ENCODE measurements at places on chromosomes 1 and 21.

DNA sequence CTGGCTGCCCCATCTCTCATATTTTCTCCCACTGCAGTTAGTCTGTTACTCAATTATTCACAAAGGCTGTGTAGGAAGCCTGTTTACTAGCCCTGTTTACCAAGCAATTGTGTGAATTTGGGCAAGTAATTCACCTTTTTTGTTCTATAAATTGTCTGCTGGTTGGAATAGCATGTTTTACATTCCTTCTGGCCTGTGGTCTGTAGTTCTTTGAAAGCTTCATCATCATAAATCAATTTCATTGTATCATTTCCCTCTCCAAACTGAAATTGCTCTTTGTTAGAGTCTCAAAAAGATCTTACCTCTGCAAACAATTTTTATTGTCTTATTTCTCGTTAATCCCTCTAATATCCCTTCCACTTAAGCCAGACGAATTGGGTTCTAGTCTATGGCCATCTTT, 1059.5 kb upstream of the ADGRL4 start:
- no peak for DNase-seq

GRCh38 chr21:33801424-33802405, 113.9 kb downstream of the ATP5PO start:
- DNase-seq: no peak

DNA sequence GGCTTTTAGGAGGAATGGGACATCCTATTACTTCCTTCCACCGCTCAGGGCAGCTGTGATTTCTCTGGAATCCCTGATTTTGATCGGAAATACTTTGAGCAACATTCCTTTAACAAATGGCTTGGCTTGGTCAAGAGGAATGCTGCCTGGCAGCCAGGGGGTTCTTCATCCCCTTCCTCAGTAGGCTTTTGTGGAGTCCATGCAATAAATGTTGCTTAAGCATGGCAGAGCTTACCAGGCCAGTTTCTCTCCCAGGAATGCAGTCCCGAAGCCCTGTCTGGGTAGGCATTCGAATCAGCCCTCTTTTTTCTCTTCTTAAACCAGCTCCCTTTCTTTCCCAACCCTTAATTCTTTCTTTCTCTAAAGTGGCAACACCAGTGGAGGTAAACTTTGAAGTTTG, 177.1 kb upstream of the KIAA0040 start:
- DNase-seq: no peak

DNA sequence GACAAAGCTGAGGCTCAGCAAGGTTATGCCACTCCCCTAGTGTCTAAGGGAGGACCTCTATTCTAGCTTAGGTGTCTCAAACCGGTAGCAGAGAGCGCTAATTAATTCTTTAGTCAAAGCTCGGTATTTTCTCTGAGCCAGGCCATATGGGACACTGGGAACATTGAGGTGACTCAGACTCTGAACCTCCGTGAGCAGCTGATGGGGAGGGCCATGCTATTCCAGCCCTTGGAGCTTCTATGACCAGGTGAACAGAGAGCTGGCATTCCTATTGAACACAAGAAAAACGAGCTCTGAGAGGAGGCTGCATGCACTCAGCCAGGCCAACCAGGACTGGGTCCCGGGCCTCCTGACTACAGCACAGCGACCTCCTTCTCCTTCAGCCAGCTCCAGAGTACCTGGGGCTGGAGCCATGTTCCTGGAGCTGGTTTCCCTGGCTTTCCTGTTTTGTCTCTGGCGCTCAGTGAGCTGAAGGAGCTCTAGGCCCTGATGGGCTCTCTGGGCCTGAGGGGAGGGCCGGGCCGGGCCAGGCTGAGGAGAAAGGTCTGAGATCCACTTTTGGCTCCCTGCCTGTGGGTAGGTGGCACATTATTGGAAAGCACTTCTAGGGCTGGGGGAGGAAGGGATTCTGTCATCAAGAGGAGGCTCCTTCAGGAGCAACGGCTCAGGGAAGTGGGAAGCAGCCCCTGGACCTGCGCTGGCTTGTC, 37.0 kb downstream of the SLC9A1 start:
- DNase-seq: no peak

GRCh38 chr1:63936276-63936675, 162.5 kb downstream of the ROR1 start:
- DNase-seq: no peak

DNA sequence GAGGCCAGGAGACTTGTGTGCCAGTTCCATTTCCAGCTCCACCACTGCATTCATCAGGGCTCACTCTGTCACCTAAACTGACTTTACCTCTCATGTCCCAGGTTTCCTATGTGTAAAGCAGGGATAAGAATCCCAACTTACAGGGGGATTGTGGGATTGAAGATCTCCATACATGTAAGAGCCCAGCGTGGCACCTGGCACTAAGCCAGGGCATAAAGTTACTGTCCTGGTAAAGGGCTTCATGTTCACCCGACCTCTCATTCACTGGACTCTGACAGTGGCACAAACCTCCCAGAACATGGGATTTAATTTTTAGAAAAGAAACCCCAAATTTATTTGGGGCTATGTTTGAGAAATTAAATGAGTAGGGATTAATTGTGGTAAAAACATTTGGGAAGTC, 8.9 kb upstream of the IGFN1 start:
- DNase-seq: no peak

DNA sequence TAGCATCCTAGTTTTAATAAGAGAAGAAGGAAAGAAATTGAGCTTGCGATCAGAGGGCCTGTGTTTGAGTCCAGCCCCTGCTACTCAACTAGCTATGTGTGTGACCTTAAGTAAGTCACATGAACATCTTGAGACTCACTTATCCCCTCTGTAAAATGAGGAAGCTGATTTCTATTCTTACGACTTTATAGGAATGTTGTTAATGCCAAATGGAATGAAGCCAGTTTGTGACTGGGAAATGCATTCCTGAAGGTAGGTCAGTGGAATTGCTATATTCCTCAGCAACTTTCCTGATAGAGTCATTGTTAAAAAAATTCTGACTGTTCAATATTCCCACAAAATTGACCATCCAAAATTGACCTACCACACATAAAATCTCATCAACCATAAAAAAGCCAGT, 14.9 kb downstream of the FASLG start:
- DNase-seq: no peak

- no peak for DNase-seq
Observed at GRCh38 chr1:80418134-80418533, 1382.6 kb upstream of the ADGRL2 start.

GRCh38 chr21:31713973-31714740, 17.8 kb downstream of the SCAF4 start:
- no peak for DNase-seq

GRCh38 chr1:92441697-92442342, 44.9 kb downstream of the GFI1 start:
- no peak for DNase-seq

- DNase-seq: no peak
Observed at GRCh38 chr1:1917304-1917976, 1.6 kb downstream of the TMEM52 start.

GRCh38 chr1:15833069-15833679, 14.3 kb upstream of the SPEN start:
- no peak for DNase-seq

DNA sequence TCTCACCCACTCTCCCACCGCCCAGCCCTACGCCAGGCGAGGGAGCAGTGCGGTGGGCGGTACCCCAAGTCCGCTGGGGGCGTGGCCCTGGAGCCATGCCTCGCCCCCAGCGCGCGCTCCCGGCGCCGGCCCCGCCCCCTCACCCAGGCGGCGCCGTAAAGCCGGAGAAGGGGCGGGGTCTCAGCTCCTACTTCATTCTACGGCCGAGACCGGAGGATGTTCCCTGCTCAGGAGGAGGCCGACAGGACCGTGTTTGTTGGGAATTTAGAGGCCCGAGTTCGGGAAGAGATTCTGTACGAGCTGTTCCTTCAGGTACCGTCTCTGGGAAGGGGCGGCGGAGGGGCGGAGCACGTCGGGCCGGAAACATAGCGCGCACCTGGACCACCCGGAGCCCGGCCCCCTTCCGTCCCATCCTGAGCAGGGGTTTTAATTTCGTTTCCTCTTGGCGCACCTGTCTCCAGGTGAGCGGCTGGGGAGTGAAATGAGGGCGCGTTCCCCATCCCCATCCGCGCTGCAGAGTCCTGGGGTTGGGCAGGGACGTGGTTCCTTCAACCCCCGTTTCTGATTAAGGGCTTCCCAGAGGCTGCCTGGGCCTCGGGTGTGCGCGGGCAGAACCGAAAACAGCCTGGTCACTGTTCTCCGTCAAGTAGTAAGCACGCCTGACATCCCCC, at the start of gene RBM11:
Gene RBM11, plus strand, starts transcription at position 187 of the 671 bp plus-strand sequence. Its CDS starts 30 bp downstream, at position 217.
- DNase-seq: no peak

DNA sequence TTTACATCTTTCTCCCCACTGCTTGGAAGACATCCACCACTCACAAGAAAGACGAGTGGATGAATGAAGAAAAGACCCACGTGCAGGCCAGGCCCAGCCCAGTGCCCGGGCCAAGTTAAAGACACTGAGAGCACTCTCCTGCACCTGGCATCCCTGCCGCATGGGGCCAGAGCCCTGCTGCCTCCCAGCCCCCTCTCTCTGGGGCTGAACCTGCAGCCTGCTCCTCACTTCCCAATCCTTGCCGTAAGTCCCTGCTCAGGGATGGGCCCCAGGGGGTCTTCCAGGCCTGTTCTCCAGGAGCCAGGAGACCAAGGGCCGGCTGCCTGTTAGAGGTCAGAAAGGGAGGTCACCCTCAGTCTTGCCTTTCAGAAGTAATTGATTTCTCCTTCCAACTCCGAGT, 168.5 kb upstream of the ZC3H12A start:
- DNase-seq: no peak
